Activated CD4-positive, alpha-beta T cell treated with anti-CD3 and anti-CD28 coated beads, Interleukin-2, Interleukin-4, amounts not matched to agents 100 ng/mL and 50 ng/mL, durations not matched to agents 16 hours and 8 hours (primary cell): ENCODE measurements at places on chromosomes 4 and X.

- no peak for DNase-seq
Observed at GRCh38 chr4:147682755-147683154, 1.2 kb downstream of the PRMT9 start.

GRCh38 chrX:35711281-35711680, 86.9 kb upstream of the MAGEB16 start:
- DNase-seq, result no peak

GRCh38 chr4:183830438-183830985, 74.6 kb upstream of the STOX2 start:
- no peak for DNase-seq

DNA sequence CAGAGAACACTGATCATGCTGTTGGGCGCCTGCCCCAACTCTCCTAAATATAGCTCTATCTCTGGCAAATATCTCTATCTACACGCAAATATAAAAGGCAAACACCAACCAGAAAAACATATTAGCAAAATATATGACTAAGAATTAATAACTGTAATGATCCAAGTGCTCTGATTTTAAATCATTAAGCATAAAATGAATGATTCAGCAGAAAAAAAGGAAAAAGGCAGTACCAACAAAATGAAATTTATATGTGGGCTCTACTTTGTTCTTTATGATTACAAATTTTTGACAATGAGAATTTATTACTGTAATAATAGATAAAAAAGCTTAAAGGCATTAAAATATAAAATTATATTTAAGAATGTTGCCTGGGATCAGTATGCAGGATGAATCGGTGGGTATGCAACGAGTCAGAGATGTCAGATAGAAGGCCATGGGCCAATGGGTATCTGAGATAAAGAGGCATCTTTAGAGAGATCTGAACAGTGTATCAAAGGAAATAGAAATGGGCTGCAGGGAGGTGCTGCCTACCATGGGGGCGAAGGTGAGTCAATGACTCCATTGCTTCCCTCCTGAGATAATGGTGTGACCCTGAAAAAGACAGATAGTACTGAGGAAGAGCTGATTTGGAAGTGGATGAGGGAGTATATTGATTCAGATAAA, 234.8 kb downstream of the SCFD2 start:
- no peak for DNase-seq

- DNase-seq, result no peak
Observed at GRCh38 chr4:125789023-125789422, 474.3 kb downstream of the FAT4 start.

DNA sequence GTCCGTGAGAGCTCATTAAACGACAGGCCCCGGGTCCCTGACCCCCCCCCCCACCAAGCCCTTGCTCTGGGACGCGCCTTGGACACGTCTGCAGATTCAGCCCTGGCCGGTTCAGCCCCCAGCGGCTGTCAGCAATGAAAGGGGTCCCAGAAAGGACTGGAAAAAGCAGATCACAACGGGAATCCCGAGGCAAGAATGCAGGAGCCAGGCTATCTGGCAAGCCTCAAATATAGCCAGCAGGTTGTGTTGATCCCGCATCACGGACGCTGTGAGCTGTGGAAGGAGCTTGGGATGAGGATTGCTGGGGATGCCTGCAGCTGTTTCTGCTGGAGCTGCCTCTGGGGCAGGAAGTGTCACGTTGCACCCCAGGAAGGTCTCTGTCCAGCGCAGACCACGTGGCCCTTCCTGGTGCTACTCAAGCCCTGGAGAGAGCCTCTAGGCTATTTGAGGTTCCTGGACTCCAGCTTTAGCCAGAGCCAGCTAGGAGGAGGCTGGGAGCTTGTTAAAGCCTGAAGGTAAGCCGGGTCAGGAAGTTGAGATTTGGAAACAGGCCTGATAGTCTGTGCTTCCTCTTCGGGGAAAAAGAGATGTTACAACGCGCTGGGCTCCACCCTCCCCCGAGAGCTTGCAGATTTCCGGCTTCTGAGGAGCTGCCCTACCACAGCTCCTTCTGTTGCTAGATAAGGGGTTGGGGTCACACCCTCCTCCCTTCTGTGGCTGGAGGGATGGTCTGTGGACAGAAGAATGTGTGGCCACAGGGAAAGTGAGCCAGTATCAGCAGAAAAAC, 19.3 kb upstream of the CSF2RA start:
- peak; percentile 65 for DNase-seq

DNA sequence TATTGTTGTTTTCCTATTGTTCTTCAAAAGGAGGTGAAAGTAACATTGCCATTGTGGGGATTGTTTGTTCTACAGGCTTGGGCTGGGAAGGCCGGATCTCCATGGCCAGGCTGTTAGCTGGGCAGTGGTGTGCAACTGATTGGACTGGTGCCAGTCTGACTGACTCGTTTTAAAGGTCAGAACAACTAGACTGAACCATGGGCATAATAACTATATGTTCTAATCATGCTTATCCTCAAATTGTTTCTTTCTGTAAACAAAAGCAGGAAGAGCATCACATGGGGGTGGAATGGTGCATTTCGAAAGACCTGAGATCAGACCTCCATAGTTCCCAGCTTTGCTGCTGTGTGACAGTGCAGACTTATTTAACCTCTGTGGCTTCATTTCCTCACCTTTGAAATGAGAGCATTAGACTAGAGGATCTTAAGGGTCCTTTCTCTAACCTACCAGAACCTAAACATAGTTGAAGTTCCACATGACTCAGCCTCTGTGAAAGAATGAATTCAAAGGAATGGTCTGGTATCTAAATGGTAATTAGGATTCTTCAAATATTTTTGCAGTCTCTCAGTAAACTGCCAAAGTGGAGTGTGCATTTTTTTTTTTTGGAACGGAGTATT, 66.7 kb upstream of the PGRMC2 start:
- DNase-seq, result no peak

GRCh38 chr4:115938764-115939443, 825.5 kb upstream of the NDST4 start:
- no peak for DNase-seq

- no peak for DNase-seq
Observed at GRCh38 chr4:52836678-52837077, 25.4 kb upstream of the RASL11B start.

GRCh38 chr4:40856840-40857362, 107.1 kb downstream of the NSUN7 start:
- DNase-seq, result peak; percentile 50

DNA sequence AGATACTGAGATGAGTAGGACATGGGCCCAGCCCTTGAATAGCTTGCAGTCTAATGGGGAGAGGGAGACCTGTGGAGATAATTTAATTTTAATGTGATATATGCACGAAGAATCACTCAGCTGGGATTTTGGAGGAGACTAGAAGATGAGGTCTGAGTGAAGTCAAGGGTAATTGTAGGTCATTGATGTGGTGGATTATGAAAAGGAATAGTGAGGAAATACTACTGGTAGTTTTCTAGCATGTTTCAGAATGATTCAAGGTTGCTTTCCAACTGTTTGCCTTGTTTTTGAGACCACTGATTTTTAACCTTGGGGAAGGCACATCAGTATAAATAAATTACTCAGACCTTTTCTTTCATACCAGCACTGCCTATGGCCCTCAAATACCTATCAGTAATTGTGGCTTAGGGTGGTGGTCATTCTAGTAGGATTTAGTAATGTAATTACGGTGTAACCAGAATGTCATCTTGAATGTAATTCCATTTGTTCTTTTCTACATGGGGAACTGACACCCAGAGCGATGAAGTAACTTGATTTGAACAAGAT, 25.6 kb downstream of the PTTG2 start:
- DNase-seq, result no peak

GRCh38 chrX:27555514-27555913, 34.6 kb upstream of the DCAF8L2 start:
- DNase-seq, result peak; percentile 1

GRCh38 chrX:120549483-120550452, 11.0 kb downstream of the CUL4B start:
- peak; percentile 53 for DNase-seq

DNA sequence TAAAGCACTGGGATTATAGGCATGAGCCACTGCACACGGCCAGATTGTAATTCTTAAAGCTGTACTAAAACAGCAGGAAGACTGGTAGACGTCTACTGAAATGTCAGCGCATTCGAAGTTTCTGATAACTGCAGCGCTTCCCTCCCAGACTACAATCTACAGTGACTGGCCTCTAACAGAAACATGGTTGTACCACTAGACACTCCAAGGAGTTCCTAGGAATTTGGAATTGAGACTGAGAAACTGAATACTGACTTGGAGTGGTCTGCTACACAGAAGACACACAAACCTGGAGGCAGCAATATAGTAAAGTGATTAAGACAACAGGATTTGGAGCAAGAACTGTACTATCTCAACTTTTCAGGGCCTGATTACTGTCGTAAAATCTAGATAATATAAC, 937 bp downstream of the HELQ start:
- DNase-seq, result no peak

DNA sequence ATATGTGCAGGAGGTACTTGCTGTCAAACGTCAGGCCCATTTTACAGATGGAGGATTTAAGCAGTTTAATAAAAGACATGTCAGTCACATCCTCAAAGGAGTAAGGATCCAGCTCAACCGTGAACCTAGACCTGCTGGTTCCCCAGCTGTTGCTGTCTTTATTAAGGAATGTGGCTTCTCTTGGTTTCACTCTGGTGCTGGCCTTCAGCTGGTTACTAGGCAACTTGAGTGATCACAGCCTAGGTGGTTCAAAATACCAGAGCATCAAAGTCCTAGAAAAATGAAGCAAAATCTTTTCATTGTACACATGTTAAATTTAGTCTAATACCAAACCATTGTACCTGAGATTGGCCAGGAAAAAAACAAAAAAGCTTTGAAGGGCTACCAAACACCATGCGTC, 32.7 kb upstream of the GLRA2 start:
- DNase-seq, result no peak

GRCh38 chr4:139596034-139596683, 40.1 kb upstream of the SETD7 start:
- DNase-seq, result no peak

DNA sequence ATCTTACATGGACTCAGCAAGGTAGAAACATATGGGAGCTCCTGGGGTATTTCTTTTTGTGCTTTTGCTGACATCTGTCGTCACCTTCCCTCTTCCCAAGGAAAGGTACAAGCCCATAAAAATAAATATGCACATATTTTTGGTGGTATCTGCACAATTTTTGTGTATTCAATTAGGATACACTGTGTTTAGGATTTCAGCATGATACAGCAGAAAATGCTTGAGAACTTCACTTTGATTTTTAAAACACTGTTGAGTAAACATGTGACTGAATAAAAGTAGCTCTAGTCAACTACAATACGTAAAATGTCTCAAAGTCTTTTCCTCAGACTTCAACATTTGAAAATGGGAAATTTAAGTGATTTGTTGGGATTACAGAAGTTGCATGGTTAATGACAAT, 99.4 kb upstream of the SPANXC start:
- DNase-seq, result no peak

DNA sequence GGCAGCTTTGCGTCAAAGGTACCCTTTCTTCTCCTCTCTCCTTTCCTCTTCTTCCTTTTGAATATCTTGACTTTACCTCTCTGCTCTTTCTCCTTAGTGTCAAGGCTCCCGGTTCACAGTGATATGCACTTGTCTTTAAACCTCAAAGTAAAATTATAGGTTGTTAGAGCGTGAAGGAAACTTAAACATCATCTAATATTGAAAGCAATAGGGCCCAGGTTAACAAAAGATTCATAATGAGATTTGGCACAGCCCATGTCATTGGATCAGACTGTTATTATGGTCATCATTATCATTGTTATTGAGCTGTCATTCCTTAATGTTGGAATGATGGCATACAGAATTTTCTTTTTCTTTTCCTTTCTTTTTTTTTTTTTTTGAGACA, 32.5 kb downstream of the FTHL17 start:
- no peak for DNase-seq

DNA sequence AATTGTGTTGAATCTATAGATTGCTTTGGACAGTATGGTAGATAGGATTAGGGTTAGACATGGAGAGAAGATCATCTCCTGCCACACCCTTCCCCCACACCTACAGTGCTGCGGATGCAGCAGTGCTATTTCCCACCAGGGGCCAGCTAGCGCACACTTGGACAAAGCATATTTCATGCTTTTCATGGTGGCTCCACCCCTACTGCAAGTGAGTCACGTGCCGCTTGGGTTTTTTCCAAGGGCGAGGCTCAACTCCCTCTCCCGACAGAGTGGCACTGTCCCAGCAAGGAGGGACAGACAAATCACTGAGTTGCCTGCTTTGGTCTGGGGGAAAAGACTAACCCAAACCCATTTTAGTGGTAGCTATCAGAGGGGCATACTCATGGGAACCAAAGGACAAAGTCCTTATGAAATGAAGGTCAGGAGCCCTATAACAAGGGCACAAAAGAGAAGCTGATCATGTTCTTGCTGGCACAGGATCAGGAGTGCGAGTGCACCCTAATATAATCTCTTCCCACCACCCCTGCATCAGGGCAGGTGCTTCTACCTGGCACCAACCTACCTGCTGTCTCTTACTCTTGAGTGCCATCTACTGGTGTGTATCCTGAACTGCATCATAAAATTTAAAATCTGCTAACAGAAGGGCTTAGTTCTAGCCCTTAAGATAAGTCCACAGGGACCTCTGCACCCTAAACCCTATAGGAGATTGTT, 55.1 kb upstream of the PGAM4 start:
- peak; percentile 46 for DNase-seq

- no peak for DNase-seq
Observed at GRCh38 chr4:15402146-15402545, 25.7 kb upstream of the C1QTNF7 start.
